ENCODE measurements at places on chromosomes 11 and 22. TPM values are rescaled to one million over a fixed set of nuclear protein-coding genes. Genes with fewer than 3 reads are reported as not detected.

DNA sequence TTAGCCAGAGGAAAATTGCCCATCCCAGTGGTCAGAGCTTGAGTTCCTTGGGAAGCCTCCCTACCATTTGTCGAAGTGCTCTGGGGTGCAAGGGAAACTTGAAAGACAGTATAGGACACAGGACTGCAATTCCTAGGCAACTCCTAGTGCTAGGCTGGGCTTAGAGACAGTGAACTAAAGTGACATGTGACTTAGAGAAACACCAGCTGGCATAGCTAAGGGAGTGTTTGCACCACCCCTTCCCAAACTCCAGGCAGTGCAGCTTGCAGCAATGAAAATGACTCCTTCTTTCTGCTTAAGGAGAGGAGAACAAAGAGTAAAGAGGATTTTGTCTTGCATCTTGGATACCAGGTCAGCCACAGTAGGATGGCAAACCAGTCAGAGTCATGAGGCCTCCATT lies 388.0 kb downstream of the DYNC2H1 start:
- DNase-seq: no peak

- DNase-seq: no peak
Measured at GRCh38 chr22:48192920-48193319, 1430.5 kb downstream of the TBC1D22A start.

The JRKL gene
- 10.0 TPM for total RNA-seq

DNA sequence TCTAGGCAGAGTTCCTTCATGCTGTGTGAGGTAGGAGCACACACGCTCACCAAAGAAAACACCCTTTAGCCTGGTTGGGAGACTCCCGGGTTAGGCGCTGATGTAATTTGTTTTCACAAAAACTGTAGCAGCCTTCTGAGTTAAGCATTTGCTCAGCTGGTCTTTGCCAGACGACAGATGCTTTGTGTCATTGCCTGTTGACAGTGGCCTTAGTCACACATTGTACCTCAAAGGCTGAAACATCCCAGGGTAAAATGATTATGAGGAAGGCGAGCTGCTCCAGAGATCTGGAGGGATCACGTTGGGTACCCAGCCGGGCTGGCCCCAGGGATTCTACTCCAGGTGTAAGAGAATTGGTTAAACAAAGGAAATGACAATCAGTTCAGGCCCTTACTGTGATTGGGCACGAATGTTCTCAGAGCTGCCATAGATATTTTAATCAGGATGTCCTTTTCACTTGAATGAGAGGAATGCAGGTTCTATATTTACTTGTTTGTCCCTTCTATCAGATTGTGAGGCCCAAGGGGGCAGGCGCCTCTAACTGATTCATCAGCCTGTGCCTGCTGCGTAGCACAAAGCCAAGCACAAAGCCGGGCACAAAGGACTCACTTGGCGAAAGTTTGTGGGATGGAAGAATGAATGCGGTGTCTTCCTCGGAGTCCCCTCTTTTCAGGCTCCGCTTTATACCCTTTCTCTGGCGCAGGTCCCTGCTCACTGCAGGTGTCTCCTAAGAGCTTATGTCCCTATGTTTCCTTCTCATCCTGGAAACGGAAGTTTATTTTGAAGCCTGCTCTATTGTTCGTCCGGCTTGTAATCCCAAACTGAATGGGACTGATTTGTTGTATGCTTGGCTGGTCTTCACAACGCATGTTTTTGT lies 47.1 kb downstream of the ADM start:
- DNase-seq: no peak

The TRIM29 gene
- not detected for total RNA-seq

The OR5J2 gene
- not detected for total RNA-seq

The C11orf21 gene
- 7.8 TPM for total RNA-seq

DNA sequence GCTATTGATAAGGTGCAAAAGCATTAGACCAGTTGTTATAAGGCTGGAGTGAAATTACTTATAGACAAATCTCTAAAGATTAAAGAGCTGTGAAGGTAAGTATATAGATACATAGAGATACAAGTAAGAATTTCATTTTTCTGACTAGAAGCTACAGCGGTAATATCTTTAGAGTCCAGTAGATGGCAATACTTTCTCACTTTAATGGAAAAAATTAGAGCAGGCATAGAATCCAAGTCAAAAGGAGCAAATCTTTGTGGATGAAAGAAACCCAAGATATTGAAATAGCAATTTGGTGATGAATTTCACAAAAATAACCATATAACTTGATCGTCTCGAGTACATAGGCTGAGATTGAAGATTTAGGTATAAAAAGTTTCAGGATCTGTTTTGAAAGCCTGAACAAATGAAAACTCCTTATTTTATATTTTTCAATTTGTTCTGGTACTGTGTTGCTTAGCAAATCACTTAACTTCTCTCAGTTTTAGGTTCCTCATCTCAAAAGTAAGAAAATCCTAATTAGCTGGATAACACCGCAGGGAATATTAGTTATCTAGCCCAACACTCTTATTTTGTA lies 81.9 kb downstream of the UVRAG start:
- DNase-seq: no peak

The ART1 gene
- not detected for total RNA-seq

The SCGB1D2 gene
- total RNA-seq: not detected

Measured in activated naive CD4-positive, alpha-beta T cell treated with anti-CD3 and anti-CD28 coated beads, Interleukin-2, amount 50 U/mL, for 72 hours (primary cell).